ENCODE measurements at places on chromosomes 2 and 18.

DNA sequence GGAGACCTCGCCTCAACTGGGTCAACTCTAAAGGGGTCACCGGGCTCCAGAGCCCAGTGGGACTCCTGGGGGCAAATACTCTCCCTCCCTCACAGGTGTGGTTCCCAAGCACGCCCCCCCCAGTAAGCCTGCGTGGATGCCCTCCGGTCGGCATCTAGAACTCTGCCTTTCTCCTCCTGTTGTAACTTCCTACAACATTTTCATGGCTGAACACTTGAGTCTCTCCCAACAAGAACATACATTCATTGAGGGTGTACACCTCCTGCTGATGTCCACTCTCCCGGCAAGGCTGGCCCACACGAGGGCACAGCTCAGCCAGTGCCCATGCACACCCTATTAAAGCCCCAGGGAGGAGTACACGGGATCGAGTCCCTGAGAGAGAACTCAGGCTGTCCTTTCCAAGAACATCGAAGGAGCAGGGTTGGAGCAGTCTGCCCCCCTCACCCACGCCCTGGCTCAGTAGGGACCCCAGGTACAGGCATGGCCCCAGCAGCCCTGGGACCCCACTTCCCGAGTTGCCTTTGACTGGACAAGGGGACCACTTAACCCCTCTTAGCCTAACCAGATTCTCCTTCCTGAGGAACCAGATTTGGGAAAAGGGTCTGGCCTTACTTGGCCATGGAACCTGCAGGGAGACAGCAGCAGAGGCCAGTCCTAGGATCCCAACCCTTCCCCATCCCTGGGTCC is 37.4 kb downstream of the FAM178B start:
- no peak for DNase-seq

- no peak for DNase-seq
Observed at GRCh38 chr18:79366177-79367094, 29.3 kb upstream of the NFATC1 start.

- DNase-seq: no peak
Observed at GRCh38 chr18:67513280-67513679, 3.2 kb downstream of the DSEL start.

GRCh38 chr2:162113776-162114168 is 38.3 kb downstream of the GCG start:
- no peak for DNase-seq

DNA sequence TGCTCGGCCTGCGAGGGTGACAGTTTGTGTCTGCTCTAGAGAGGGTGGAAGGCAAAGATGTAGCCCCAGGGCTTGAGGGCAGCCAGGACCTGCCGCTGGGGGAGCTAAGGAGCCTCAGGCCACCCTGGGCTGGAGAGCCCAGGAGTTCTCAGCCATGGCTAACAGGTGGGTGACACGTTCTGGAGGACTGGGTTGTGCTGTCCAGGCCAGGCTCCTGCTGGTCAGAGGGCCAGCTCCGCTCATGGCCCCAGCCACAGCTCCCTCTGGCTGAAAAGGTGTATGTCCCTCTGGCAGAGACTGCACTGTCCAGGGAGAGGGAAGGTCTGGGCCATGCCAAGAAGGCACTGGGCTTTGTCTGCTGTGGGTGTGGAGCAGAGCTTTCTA is 19.2 kb downstream of the TMEM185B start:
- no peak for DNase-seq

- DNase-seq: no peak
Observed at GRCh38 chr2:177433402-177433801, 40.8 kb downstream of the AGPS start.

GRCh38 chr2:51297488-51297887 is 265.6 kb upstream of the NRXN1 start:
- DNase-seq: no peak

DNA sequence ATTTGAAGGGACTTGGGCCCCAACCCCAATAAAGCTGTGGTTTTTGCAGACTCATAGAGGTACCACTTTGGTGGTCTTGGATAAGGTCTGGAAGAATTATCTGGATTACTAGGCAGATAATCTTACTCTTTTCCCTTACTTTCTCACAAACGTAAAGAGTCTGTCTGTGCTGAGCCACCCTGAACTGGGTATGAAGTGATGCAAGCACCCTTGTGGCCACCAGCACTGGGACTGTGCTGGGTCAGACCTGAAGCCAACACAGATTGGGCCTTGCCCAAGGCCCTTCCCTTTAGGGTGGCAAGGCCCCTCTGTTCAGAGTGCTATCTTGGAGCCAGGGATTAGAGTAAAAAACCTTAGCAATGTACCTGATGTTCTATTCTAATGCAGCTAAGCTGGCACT is 827.0 kb upstream of the RAB6C start:
- DNase-seq: no peak

Data from KG1 (cell line).